ENCODE measurements at places on chromosomes 4 and X.
A peak's percentile ranks its signal among the peaks of the same experiment; 100 is the strongest.

- DNase-seq, result no peak
These were observed 90.8 kb upstream of the LIMCH1 start for GRCh38 chr4:41446981-41447725.

GRCh38 chrX:101287402-101287801, 3.7 kb downstream of the TAF7L start:
- DNase-seq, result peak; percentile 13

DNA sequence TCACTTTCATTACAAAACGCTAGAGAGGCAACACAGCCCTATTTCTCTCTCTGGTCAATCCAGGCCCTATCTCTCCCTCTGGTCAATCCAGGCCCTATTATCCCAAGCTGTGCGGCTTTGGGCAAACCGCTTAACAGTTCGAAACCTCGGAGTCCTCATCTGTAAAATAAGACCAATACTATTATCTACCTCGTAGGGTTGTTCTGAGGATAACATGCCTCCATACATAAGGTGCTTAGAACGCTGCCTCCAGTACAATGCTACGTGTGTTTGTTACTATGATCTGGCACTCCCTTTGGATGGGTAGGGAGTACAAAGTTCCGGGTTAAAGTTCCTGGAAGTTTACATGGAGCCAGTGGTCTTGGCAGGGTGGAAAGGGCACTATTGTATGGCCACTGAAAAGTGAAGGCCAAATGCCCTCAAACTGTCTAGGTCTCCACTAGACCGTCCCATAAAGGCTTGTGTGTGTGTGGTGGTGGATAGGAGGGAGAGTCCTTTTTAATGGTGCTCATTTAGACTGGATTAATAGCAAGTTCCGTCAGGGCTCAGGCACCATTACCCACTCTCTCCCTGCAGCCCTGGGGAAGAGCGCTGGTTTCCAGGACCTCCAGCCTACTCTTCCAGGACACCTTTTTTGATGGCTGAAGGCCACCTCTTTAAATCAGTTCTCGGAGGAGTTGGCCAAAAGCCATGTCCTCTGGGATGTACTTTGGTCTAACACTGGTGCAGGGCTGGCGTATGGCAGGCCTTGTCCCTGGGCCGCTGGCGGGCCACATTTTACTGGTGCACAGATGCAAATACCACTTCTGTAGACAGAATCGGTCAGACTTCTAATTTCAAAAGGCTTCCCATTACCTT, 75.6 kb upstream of the BCOR start:
- DNase-seq, result no peak

GRCh38 chr4:67674098-67674497, 26.9 kb downstream of the UBA6 start:
- DNase-seq, result no peak

DNA sequence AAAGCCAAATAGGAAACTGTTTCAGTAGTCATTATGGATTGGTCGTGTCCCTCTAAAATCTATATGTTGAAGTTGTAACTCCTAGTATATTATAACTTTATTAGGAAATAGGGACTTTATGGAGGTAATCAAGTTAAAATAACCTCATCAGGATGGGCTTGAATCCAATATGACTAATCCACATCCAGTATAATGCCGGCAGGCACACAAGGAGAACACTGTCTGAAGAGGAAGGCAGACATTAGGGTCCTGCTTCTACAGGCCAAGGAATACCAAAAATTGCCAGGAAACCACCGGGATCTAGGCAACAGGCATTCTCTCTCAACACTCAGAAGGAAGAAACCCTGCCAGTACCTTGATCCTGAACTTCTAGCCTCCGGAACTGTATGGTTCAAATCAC, 130.3 kb downstream of the ATP10D start:
- DNase-seq, result no peak

All from pulmonary artery endothelial cell (primary cell).